Osteoblast (primary cell): ENCODE measurements at places on chromosomes 2 and 18.
A peak's percentile ranks its signal among the peaks of the same experiment; 100 is the strongest.

GRCh38 chr2:100799686-100800085, 20.3 kb upstream of the NPAS2 start:
- no peak overlapping the region for H3K4me3 ChIP-seq
- no peaks in the 10 kb centered on the region for H3K4me1 ChIP-seq
- no peak overlapping the region for H3K27ac ChIP-seq
- no peaks in the 10 kb centered on the region for H3K36me3 ChIP-seq

- H3K27me3 ChIP-seq: no peaks in the 10 kb centered on the region
- no peak overlapping the region for H3K4me3 ChIP-seq
- no peak for DNase-seq
- no peak overlapping the region for H3K27ac ChIP-seq
- H3K4me1 ChIP-seq: no peaks in the 10 kb centered on the region
Measured at GRCh38 chr18:61808286-61808685, 84.5 kb downstream of the RNF152 start.

DNA sequence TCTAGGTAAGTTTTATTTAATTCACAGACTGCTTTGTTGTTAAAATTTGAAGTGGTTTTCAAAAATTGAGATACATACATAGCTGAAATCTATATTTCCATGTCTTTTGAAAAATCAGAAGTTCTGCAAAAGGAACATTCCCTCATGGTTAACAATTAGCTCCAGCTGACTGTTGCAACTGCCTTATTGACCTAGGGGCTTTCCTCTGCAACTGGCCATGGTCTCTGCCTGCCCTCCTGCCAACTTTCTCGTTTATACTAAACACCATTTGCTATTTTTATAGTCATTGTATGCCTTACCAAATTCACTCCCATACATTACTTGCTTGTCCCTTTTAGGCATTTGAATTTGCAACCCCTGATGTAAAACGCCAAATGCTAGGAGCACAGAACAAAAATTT, 107.2 kb downstream of the PID1 start:
- H3K36me3 ChIP-seq: no peaks in the 10 kb centered on the region
- no peak for DNase-seq
- H3K27me3 ChIP-seq: no peaks in the 10 kb centered on the region
- no peak overlapping the region for H3K27ac ChIP-seq
- no peak overlapping the region for H3K4me3 ChIP-seq

DNA sequence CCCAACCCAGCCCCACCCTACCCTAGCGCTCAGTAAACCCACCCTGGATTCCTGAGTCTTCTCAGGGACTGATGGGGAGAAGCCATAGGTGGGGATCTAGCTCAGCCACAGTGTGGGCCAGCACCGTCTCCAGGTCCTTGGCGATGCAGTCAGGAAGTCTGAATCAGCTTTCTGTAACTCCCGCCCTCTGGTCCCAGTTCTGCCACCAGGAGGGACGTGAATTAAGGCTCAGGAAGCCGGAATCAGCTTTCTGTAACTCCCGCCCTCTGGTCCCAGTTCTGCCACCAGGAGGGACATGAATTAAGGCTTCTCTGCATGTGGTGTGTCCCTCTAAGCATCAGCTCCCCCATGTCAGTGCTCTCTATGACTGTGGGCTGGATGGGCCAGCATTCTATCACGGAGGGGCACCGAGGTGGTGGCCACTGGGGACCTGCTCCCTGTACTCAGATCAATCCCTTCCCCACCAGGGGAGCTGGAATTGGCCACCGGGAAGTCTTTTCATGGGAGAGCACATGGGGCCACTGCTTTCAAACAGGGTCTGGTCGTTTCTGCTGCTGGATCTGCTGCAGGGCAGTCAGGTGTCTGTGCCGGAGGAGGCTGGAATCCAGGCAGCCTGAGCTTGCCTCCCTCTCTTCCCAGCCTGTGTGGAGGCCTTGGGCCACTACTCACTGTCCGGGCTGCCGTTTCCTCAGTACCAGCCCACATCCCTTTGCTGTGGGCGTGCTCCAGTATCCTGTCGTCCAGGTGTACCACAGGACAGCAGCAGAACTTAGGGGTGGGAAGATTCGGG, 24.7 kb downstream of the ASB18 start:
- peak; percentile 80 for DNase-seq
- H3K36me3 ChIP-seq: no peaks in the 10 kb centered on the region
- peaks cover 50% of the 10 kb centered on the region for H3K27me3 ChIP-seq
- H3K4me1 ChIP-seq: no peaks in the 10 kb centered on the region
- no peak overlapping the region for H3K27ac ChIP-seq
- H3K4me3 ChIP-seq: no peak overlapping the region

DNA sequence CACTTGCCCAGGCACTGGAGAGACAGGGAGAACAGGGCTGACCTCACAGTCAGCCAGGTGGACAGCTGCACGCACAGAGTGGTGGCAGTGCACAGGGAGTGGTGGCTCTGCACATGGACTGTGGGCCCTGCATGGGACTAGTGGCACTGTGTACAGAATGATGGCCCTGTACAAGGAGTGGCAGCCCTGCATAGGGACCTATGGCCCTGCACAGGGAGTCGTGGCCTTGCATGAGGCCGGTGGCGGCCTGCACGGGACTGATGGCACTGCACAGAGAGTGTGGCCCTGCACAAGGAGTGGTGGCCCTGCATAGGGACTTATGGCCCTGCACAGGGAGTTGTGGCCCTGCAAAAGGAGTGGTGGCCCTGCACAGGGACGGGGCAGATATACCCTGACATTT, 19.1 kb upstream of the STEAP3 start:
- DNase-seq: no peak
- H3K4me3 ChIP-seq: no peak overlapping the region
- no peaks in the 10 kb centered on the region for H3K4me1 ChIP-seq
- peaks cover 18% of the 10 kb centered on the region for H3K27me3 ChIP-seq
- no peak overlapping the region for H3K27ac ChIP-seq

DNA sequence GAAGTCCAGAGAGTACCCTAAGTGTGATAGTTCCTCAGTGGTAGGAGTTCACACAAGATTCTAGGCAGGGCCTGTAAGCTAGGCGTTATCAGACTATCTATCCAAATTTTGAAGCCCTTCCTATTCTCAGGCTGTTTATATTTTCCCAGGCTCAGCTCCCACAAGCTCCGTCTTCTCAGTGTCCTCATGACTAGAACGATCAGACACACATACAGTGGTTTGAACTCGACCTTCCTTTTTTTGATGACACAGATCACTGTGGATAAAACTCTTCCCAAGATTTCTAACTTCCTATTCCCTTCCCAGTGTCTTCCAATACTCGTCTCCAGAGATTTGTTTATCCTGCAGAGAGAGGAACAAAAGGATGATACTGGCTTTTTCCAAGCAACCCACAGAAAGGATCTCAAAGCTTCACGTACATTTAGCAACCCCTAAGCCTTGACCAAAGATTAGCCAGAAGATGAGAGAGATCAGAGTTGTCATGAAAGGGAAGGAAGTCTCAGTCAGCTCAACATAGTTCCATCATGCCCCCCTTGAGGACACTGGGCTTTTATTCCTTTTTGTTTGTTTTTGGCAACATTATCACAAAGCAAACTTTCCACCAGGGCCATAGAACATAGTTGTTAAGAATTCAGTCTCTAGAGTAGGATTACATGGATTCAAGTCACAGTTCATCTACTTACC, 42.3 kb upstream of the DOK6 start:
- H3K4me1 ChIP-seq: no peaks in the 10 kb centered on the region
- no peak overlapping the region for H3K27ac ChIP-seq
- H3K36me3 ChIP-seq: no peaks in the 10 kb centered on the region
- no peak overlapping the region for H3K4me3 ChIP-seq
- H3K27me3 ChIP-seq: no peaks in the 10 kb centered on the region

- no peak overlapping the region for H3K4me3 ChIP-seq
- DNase-seq: no peak
- no peaks in the 10 kb centered on the region for H3K27me3 ChIP-seq
- H3K27ac ChIP-seq: no peak overlapping the region
- H3K36me3 ChIP-seq: no peaks in the 10 kb centered on the region
Measured at GRCh38 chr2:25286723-25287483, 54.8 kb downstream of the DNMT3A start.

- H3K36me3 ChIP-seq: no peaks in the 10 kb centered on the region
- H3K4me1 ChIP-seq: no peaks in the 10 kb centered on the region
- no peaks in the 10 kb centered on the region for H3K27me3 ChIP-seq
- peak overlapping the region; percentile 30 for H3K27ac ChIP-seq
- DNase-seq: peak; percentile 0
Measured at GRCh38 chr2:17470855-17471641, 47.2 kb downstream of the RAD51AP2 start.

GRCh38 chr2:144006139-144006538, 513.8 kb downstream of the ZEB2 start:
- DNase-seq: no peak
- H3K36me3 ChIP-seq: no peaks in the 10 kb centered on the region
- H3K4me3 ChIP-seq: no peak overlapping the region
- H3K27ac ChIP-seq: no peak overlapping the region
- no peaks in the 10 kb centered on the region for H3K4me1 ChIP-seq

DNA sequence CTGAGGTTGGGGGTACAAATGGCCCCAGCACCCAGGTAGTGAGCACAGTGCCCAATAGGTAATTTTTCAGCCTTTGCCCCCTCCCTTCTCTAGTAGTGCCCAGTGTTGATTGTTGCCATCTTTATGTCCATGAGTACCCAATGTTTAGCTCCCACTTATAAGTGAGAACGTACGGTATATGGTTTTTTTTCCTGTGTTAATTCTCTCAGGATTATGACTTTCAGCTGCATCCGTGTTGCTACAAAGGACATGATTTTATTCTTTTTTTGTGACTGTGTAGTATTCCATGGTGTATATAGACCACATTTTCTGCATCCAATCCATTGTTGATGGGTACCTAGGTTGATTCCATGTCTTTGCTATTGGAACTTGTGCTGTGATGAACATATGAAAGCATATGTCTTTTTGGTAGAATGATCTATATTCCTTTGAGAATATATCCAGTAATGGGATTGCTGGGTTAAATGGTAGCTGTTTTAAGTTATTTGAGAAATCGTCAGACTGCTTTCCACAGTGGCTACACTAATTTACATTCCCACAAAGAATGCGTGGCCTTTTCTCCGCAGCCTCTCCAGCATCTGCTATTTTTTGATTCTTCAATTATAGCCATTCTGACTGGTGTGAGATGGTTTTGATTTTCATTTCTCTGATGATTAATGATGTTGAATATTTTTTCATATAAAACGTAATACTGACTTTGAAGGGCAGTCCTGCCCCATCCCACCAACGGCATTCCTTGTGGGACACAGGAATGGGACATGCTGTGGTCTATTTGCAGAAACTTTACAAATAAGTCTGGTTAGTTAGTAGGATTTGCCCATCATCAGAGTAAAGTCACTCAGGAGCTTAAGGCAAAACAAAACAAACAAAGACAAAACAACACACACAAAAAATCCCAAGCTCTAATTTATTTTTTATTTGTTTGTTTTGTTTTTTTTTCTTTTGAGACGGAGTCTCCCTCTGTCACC, 135.0 kb downstream of the MYCN start:
- H3K27ac ChIP-seq: no peak overlapping the region
- DNase-seq: no peak
- H3K4me3 ChIP-seq: no peak overlapping the region
- H3K27me3 ChIP-seq: no peaks in the 10 kb centered on the region

GRCh38 chr2:189370719-189371118, 70.6 kb upstream of the WDR75 start:
- H3K36me3 ChIP-seq: no peaks in the 10 kb centered on the region
- peak; percentile 57 for DNase-seq
- H3K4me1 ChIP-seq: peaks cover 51% of the 10 kb centered on the region
- no peaks in the 10 kb centered on the region for H3K27me3 ChIP-seq

- H3K27me3 ChIP-seq: no peaks in the 10 kb centered on the region
- H3K4me1 ChIP-seq: peaks cover 9% of the 10 kb centered on the region
- no peak overlapping the region for H3K27ac ChIP-seq
- no peak for DNase-seq
- peaks cover 25% of the 10 kb centered on the region for H3K36me3 ChIP-seq
Measured at GRCh38 chr18:58896734-58897508, 32.2 kb downstream of the ZNF532 start.

DNA sequence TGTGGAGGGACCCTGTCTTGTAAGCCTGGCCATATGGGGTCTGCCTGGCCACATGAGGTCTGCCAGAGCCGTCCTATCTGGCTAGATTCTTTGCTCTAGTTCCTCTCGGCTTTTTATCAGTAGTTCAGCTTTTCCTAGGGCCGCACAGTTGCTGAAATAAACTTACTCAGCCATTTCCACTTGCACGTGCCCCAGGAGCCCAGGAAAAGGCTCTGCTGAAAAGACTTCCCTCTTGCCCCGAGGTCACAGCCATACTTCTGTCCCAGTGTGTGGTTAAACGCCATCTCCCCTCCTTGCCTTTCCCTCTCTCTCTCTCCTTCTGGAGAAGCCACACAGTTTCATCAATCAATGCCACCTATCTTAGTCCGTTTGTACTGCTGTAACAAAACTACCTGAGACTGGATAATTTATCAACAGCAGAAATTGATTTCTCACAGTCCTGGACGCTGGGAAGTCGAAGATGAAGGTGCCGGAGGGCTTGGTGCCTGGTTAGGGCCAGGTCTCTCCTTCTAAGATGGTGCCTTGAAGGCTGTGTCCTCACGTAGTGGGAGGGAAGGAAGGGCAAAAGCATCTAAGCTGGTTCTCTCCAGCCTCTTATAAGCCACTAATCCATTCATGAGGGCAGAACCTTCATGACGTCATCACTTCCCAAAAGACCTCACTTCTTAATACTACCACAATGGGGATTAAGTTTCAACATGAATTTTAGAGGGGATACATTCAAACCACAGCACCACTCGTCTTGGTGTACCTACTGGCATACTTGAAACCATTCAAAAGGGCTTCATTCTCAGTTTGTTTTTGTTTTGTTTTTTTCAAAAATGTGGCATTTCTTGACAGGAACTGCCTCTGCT, 11.2 kb upstream of the GALM start:
- no peaks in the 10 kb centered on the region for H3K27me3 ChIP-seq
- no peak overlapping the region for H3K4me3 ChIP-seq
- peak; percentile 6 for DNase-seq
- H3K4me1 ChIP-seq: no peaks in the 10 kb centered on the region
- no peak overlapping the region for H3K27ac ChIP-seq

DNA sequence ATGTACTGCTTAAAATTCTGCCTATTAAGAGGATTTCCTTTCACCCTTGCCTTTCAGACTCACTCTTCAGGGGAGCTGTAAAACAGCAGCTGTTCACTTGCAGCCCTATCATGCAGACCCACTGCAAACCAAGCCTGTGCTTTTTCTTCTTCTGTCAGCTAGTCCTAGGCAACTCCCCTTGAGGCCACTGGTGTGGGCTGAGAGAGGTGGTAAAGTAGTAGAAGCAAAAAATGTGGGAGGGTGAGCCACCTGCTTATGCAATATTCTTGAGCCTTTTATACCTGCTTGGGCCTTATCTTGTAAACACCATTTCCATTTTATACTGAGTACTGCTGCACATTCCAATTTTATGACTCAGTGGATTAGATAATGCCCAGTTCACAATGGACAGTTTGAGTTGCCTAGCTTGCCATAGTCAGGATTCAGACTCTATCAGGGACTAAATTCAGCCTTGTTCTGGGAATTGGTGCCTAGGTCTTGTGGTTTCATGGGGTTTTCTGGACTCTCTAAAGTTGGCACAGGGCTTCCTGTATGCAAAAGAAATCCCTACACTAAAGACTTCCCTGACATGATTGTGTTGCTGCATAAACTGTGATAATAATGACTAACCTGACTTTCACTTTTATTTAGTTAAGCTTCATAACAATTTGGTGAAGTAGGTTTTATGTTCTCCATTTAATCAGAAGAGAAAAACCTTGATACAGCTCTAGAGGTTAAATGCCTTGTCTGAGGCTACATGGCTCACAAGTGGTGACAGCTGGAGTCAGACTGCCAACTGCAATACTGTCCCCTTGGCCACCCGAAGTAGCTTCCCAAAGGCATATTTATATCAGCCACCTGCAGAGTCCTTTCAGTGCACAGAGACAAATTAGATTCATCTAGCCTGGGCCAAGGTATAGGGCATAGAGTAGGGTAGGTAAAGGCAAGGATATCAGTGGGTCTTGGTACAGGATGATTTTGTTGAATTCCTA, 47.4 kb upstream of the KDM3A start:
- no peak for DNase-seq
- H3K4me1 ChIP-seq: peaks cover 6% of the 10 kb centered on the region
- no peaks in the 10 kb centered on the region for H3K36me3 ChIP-seq
- H3K4me3 ChIP-seq: no peak overlapping the region
- H3K27ac ChIP-seq: no peak overlapping the region
